ENCODE measurements at places on chromosomes 4 and X.

DNA sequence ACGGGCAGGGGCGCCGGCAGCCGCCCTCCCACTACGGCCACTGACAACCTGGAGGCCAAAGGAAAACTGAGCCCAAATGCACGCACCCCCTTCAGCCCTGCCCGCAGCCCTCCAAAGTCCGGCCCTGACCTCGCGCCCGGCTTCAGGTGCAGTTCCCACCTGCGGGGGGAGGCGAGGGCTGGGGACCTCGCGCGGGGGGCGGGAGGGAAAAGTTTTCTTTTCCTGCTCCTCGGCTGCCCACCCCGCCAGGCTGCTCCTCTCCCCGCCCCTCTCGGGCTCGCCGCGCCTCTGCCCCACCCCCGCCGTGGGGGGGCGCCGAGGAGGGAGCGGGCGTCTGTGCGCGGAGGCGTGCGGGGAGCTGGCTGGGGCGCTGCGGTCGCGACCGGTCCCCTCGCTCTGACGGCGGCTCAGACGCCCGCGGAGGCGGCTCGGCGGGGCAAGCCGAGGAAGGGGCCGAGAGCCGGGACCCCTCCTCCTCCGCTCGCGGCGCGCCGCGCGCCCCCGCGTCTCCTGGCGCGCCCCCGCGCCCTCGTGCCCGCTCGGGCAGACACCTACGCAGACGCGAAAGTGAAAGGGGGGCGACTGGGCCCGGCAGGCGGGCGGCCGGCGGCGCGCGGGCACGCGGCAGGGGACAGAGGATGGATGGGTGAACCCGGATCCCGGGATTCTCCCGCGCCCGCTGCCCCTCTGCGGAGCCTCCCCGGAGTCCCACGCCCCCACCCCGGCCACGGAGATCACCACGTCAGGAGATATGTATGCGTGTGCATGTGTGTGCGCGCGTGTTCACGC is 3.1 kb upstream of the NR3C2 start:
- DNase-seq: peak; percentile 78

DNA sequence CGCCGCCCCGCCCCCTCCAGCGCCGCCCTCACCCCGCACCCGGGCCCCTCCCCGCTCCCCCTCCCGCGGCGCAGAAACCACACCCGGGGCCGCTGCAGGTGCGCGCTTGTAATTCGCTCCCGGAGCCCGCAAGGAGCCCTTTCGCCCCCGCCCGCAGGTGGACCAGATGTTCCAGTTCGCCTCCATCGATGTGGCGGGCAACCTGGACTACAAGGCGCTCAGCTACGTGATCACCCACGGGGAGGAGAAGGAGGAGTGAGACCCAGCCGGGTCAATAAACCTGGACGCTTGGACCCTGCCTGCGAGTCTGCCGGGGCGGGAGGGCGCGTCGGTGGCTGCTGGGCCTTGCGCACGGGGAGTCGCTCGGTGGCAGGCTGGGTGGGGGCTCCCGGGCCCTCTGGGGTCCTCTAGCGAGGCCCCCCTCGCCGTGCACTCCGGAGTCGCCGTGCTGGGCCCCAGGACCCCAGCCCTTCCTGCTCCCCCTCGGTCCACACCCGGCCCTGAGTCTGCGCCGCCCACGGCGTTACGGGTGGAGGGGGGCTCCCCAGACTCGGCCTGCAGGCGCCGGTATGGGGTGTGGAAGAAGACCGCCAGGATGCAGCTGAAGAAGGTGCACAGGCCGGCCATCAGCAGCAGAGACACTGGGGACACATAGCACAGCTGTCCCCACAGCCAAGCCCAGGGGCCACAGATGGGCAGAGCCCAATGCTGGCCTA is 7.1 kb downstream of the SLC49A3 start:
- DNase-seq: peak; percentile 82

GRCh38 chr4:105613306-105613705 is 60.9 kb downstream of the ARHGEF38 start:
- no peak for DNase-seq

GRCh38 chrX:126265116-126265515 is 99.0 kb upstream of the DCAF12L2 start:
- DNase-seq: no peak

- no peak for DNase-seq
Observed at GRCh38 chr4:64598066-64598465, 188.8 kb upstream of the TECRL start.

DNA sequence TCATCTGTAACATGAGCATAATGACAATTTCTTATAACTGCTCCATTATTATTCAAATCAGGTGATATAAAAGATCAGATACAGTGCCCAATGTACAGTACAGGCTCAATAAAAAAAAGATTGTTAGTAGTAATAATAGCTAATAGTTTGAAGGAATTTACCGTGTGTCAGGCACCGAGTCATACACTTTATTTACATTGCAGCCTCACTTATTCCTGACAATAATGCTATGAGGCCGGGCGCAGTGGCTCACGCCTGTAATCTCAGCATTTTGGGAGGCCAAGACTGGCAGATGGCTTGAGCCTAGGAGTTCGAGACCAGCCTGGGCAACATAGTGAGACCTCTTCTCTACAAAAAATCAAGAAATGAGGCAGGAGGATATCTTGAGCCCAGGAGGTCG is 10.1 kb upstream of the MAP7D3 start:
- DNase-seq: no peak

- DNase-seq: no peak
Observed at GRCh38 chr4:145623831-145624230, 4.6 kb downstream of the MMAA start.

DNA sequence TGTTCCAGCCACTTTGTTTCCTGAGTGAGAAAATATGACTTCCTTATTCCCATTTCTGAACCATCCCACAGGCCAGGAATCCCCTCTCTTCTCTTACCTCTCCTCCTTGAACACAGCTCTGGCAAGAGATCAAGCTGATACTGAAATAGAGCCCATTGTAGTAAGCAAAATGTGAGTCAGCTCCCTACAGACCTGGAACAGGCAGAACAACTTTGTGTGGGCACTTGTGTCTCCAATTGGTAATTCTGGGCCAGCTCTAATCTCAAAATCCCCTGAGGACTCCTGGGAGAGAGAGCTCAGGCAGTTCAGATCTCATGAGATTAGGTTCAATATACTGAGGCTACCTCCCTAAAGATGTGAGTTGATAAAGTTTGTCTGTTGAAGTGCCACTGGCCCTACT is 213.5 kb downstream of the GUCY2F start:
- DNase-seq: no peak

GRCh38 chr4:1609901-1610790 is 74.0 kb downstream of the FAM53A start:
- DNase-seq: no peak

DNA sequence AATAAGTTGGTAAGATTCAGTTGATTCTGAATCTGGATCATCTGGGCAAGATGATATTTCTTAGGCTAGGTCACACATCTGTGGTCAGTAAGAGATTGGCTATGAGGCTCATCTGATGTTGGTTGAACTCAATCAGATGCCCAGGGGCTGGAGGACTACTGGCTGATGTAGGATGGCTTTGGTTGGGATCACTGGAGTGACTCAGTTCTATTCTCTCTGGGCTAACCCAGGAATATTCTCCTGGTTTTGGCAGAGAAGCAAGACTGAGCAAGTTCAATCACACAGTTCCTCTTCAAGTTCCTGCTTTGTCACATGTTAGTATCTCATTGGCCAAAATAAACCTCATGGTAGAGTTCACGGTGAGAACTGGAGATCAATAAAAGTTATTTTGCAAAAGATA is 902.3 kb upstream of the SLIT2 start:
- DNase-seq: no peak

DNA sequence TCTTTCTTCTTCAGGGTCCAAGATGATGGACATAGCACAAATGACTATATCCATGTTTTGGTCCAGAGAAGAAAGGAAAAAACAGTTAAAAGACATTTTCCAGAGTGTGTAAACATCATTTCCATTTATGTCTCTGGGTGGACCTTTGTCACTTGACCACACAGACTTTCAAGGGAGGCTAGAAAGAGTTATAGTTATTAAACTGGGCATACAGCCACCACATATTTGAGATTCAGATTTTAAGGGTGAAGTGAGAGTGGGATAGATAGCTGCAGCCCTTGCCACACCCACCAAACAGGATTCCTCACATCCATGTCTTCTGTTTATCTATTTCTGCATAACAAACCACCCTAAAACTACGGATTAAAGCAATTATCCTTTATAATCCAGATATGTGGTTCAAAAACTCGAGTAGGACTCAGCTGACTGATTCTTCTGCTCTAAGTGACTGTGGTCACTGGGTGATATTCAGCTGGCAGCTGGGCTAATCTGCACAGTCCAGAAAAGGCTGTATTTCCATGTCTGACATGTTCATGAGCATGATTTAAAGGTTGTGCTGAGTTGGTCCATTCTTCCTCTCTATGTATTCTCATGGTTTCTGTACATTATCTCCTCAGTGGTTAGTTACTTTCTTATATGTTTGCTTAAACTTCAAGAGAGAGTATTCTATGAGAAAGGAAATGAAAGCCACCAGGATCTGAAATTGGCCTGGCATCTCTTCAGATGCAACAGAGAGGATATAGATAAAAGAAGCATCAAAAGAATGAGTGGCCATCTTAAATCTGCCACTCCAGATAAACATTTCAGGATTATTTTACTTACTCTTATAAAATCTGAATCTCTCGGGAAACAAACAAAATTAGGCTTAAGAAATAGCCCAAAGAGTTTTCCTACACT is 459.8 kb upstream of the CTSO start:
- no peak for DNase-seq

DNA sequence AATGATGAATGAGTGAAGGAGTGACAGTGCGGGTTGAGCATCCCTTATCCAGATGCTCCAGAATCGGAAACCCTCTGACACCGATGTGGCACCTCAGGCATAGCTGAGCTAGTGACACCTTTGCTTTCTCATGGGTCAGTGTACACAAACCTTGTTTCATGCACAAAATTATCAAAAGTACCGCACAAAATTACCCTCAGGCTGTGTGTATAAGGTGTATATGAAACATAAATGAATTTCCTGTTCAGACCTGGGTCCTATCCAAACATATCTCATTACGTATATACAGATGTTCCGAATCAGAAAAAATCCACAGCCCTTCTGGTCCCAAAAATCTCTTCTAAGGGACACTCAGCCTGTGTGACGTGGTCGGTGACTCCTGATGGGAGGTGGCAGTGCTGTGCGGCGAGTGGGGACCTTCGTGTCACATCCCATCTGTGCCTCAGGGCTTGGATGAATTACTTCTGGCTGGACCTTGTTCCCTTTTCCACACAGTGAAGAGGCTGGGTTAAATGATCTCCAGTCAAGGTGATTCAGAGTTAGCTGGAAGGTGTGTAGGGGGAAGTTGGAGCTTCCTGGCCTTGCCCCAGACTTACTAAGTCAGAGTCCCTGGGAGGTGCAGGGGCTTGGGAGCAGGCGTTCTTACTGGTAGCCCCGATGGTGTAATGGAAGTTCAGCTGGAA is 18.8 kb downstream of the RGS12 start:
- DNase-seq: peak; percentile 3

DNA sequence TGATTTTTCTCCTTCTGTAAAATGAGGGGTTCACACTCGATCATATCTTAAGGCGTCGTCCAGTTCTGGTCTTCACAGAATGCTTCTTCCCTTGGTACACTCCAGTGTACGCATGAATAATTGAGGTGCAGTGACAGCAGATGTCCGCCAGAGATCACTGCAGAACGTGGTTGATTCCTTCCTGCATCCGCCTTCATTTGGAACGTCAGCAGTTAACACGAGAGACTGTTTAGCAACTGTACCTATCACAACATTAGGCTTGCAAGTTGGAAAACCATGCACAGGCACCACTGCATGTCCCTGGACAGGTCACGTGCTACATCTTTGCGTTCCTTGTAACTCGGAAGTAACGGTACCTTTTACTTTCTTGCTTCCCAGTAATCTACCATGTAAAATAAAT is 66.0 kb upstream of the GEMIN8 start:
- peak; percentile 57 for DNase-seq

DNA sequence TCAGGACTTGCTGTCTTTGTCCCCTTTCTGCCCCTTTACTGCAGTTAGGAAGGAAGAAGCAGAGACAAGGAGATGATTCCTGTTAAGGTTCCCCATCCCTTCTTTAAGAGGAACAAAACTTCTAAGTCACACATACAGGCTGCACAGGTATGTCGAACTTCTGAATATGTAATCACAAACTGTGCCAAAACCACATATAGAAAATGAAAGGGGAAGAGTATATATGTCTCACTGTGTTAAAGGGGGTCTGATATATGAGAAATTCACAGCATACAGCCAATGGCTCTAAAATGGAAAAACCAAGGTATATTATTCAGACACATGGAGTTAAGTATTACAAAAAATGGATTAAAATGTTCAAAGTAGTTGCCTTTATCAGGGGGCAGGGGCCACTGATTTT is 11.7 kb downstream of the CFAP97 start:
- DNase-seq: no peak

GRCh38 chrX:50877310-50877709 is 33.2 kb upstream of the BMP15 start:
- DNase-seq: no peak

GRCh38 chr4:52751487-52751911 is 274 bp upstream of the ERVMER34-1 start:
- DNase-seq: peak; percentile 79

GRCh38 chr4:166091146-166091545 is 218.1 kb downstream of the TLL1 start:
- DNase-seq: no peak

DNA sequence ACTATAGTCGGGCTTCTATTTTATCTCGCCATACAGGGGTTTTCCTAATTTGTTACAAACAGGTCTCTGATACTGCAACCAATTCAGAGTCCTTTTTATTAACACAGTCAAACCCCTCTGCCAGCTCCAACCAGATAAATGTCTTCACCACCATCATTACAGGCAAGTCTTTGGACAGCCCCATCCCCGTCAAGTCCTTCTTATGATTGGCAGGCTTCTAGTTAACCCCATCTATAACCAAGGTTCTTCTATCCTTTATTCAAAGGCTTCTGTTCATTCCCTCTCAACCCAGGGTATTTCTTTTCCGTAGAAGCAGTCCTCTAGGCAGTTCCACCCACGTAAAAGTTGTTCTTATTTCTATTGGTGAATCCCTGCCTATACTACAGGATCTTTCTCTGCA is 29.9 kb upstream of the FOXR2 start:
- no peak for DNase-seq

GRCh38 chr4:177155454-177155853 is 154.2 kb upstream of the NEIL3 start:
- no peak for DNase-seq

GRCh38 chrX:72475952-72476668 is 96.5 kb downstream of the HDAC8 start:
- DNase-seq: no peak

GRCh38 chr4:17096692-17097091 is 198.2 kb upstream of the LDB2 start:
- no peak for DNase-seq

GRCh38 chr4:143254491-143255226 is 69.9 kb downstream of the USP38 start:
- no peak for DNase-seq

DNA sequence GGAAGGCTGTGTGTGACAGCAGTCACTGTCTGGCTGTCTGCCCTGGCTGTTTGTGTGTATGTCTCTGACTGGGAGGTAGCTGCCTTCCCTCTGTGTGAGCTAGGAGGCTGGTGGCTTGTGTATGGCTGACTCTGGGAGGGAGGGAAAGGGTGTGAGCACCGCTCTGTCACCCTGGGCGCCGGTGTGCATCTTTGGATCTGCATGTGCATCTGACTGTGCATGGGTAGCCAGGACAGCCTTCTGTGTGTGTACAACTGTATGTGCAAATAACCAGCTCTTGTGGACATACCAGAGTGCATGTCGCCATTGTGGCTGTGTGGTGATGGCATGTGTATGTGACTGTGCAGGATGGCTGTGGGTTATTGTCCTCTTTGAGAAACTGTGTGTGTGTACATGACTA is 7.4 kb upstream of the ERAS start:
- DNase-seq: no peak
